Stimulated activated CD4-positive, alpha-beta T cell treated with anti-CD3 and anti-CD28 coated beads, Interleukin-4, amount 100 ng/mL, for 48 hours (primary cell): ENCODE measurements at places on chromosomes 4 and X.

DNA sequence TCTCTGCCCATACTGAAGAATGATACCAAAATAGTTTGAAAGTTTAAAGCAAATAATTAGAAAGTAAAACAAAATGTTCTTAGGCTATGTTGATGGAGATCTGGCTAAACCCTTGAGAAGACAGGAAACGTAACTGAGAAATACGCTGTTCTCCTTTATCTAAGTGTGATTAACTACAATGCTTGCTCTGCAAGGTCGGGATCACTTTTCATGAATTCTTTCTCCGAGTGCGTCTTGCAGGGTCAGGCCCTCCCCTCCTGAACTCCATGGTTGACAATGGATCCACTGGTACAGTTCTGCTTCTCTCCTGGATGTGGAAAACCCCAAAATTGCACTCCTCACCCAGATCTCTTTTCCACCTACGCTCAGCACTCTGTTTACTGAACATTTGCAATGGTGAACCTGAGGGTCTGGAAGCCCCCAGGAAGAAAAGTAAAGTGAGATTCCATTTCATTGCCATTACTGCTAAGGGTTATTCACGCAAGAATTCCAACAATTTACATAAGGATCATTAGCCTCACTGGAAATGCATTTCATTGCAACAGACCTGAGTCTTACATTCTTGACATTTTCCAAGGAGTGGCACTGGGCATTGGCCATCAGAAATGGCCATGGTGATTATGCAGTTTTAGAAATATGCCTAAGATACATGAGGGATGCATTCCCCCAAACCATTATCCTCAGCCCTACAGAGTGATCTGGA lies 24.6 kb upstream of the WWC2 start:
- no peak for DNase-seq

GRCh38 chr4:46196086-46196485 lies 72.2 kb upstream of the GABRG1 start:
- no peak for DNase-seq

- DNase-seq: no peak
Measured at GRCh38 chrX:14398725-14399124, 130.6 kb upstream of the GLRA2 start.

- DNase-seq: no peak
Measured at GRCh38 chrX:107451731-107452130, 2.3 kb downstream of the FRMPD3 start.

DNA sequence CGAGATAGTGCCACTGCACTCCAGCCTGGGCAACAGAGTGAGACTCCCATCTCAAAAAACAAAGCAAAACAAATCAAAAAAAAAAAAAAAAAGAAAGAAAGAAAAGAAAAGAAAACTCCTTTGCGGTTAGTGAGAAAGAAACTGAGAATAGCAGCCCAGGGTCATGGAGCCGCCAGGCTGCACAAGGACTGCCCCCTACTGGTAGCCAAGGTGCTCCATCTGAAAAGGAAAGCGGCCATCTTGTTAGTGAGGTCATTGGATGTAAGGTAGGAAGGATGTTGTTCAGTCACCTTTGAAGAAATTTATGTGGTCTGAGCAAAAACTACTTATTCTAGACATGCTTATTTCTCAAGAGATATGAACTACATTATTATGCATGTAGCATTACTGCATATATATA lies 660.6 kb upstream of the TENM3 start:
- DNase-seq: no peak

- DNase-seq: no peak
Measured at GRCh38 chrX:23883737-23884354, 23.9 kb downstream of the APOO start.

DNA sequence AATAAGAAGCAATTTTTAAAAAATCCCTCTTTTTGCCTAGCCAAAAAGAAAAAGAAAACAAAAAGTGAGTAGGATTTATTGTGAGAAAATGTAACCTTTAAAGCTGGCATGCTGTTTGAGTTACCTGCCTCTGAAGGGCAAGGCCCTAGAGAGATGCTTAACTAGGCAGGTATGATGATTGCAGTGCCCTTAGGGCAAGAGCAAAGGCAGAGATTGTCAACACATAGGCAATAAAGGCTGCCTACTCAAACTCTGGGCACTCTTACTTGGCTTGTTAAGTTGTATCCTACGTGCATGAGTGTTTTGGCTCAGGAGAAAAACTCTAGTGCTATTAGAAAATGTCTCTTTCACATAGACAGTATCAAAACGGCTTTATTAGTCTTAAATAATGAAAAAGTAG lies 306.0 kb downstream of the RPA4 start:
- DNase-seq: no peak

GRCh38 chrX:130097507-130098209 lies 12.6 kb downstream of the ELF4 start:
- DNase-seq: no peak

DNA sequence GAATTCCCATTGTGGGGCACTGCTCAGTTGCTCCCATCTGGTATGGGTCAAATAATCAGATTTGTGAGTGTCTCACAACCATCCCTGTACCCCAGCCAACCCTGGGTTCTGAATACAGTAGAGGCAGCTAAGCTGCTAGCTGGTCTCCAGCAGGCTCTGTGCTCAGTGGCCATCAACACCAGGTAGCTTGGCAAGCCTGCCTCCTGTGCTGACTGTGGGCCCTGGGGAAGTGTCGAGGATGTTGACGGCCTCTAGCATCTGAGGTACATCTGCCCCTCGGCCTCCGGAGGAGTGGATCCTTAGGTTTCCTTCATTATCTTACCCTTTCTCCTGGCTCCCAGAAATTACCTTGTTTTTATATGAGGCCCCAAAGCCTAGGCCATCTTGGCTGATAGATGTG lies 13.3 kb downstream of the RNF4 start:
- no peak for DNase-seq

DNA sequence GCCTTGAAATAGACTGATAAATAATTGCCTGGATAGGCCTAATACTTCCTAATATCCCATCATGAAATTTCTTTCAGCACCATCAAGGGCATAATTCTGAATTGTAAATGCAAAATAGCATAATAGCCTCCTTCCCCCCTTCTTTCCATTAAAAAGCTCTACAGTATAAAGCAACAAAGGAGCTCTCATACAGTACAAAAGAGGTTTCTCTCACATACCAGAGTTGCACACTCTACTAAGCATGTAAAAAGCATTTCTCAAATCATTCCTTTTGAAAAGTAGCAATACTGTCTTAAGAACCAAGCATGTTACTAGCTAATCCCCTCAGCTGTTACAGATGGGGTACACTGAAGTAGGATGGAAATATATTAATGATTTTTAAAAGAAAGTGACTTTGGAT lies 509.0 kb downstream of the KLHL13 start:
- no peak for DNase-seq
